ENCODE measurements at places on chromosomes 1 and 21. TPM values are rescaled to one million over a fixed set of nuclear protein-coding genes. Genes with fewer than 3 reads are reported as not detected.

DNA sequence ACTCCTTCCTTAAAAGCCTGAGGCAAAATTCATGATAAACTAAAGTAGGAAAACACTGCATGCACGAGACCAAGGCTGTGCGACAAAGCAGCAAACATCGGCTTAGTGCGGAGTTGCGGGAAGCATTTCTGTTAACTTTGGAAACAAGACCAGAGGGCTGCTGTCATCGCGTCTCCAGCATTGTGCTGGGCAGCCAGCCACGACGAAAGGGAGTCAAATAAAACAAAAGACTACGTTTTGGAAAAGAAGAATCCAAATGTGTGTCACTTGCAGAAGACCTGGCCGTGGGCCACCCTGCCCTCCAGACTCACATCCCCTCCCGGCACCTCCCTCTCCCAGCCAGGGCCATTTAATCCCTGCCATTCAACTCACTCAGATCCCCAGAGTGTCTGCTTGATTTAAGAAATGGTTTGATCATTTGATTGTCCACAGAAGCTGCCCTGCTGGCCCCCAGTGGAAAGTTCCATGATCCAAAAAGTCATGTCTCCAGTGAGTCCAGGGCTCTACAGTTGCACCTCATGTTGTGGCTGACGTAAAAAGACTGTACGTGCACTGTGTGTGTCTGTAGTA, 2.4 kb upstream of the KRTAP10-11 start:
- no peak for DNase-seq

- DNase-seq = no peak
Observed at GRCh38 chr21:42545317-42545716, 31.7 kb downstream of the SLC37A1 start.

DNA sequence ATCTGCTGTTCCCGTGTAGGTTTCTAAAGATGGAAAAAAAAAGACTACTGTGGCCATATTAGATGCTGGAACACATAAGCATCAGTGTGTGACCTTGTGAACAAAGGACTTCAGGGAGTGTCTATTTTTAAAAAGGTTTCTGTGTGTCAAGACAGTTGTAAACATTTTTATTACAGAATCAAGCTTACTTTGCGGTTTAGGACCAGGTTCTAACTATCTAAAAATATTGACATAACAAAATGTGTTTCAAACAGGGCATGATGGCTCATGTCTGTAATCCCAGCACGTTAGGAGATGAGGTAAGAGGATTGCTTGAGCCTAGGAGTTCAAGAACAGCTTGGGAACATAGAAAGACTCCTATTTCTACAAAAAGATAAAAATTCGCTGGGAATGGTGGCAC, 7.1 kb upstream of the DDI2 start:
- DNase-seq = no peak

DNA sequence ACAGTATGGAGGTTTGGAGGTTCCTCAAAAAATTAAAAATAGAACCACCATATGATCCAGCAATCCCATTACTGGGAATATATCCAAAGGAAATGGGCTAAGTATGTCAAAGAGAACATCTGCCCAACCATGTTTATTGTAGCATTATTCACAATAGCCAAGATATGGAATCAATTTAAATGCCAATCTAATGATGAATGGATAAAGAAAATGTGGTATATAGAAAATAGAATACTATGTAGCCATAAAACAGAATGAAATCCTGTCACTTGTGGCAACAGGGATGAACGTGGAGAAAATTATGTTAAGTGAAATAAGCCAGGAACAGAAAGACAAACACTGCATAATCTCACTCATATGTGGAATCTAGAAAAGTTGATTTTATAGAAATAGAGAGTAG, 201.7 kb upstream of the AJAP1 start:
- DNase-seq = no peak

- no peak for DNase-seq
Observed at GRCh38 chr21:29704719-29705118, 235.1 kb downstream of the GRIK1 start.

DNA sequence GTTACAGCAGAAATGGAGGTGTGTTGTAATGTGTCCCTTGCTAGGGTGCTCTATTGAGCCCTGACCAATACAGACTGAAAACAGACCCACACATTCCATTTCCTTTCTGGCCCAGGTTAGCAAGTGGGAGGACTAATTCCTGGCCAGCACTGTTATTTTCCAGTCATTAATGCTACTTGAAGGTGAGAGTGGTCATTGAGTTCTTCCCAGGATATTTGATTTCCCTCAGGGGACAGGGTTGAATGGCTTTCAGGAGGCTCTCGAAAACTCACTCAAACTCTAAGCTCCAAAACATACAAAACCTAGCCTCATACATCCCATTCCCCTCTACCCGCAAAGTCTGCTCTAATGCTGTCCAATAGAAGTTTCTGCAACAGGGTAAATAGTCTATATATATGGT, 6.2 kb downstream of the LRRC52 start:
- DNase-seq = no peak

- no peak for DNase-seq
Observed at GRCh38 chr1:3213730-3214129, 144.7 kb downstream of the PRDM16 start.

Gene OR2L13
- total RNA-seq = not detected

Gene NFASC
- total RNA-seq = 0.75 TPM

Gene SZRD1
- total RNA-seq = 34.5 TPM

Gene ELAPOR1
- 0.22 TPM for total RNA-seq

Gene C1orf185
- total RNA-seq = not detected

DNA sequence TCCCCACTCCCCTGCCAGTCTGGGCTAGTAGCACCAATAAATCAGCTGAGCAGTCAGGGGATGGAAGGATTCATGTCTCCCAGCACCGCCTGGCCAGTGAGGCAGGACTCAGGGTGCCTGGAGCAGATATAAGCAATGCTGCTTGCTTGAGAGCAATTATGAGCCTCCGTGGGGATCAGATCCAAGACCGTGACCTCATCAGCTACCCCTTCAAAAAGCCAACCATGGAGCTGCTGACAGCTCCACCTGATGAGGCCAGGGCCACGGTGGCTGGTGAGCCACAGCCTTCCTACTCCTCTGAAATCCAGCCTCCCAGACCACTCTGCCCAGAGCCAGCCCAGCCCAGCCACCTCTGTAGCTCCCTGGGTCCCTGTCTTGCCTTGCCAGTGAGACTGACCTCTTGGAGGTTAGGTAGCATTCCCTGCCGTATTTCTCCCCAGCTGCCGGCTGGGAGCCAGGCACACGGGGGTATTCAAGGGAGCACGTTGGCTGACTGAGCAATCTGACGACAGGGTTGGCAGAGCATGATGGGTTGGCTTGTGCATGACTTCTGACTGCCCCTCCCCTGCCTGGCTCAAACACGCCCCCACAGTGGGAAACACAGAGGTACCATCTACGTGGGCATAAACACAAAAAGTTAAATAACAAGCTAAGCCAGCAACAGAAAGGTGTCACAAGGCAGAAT, 28.4 kb downstream of the SYT2 start:
- DNase-seq = no peak

DNA sequence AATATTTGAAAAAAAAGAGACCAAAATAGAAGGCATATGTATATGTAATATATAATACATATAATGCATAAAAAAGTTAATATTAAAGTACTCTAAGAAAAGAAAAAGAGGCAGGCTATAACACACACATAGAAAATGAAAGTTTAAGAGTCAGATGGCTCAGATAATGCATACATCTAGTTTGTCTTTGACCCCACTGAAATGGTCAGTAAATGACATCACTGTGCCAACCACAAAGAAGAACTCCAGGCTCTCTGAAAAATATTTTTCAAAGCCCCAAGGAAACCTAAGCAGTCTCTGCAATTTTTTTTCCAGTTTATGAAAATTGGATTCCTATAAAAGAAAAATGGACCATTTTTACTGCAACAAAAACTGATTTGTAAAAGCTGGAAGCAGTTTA, 55.4 kb upstream of the SCYL3 start:
- no peak for DNase-seq

Gene PRUNE1
- total RNA-seq = 35.0 TPM

GRCh38 chr1:1371746-1372711, 3.0 kb downstream of the AURKAIP1 start:
- DNase-seq = peak; percentile 90

Data from Karpas-422 (cell line).